ENCODE measurements at places on chromosomes 4 and X.
A peak's percentile ranks its signal among the peaks of the same experiment; 100 is the strongest.

GRCh38 chrX:103309860-103310554, 783 bp downstream of the BEX2 start:
- no peak for DNase-seq

DNA sequence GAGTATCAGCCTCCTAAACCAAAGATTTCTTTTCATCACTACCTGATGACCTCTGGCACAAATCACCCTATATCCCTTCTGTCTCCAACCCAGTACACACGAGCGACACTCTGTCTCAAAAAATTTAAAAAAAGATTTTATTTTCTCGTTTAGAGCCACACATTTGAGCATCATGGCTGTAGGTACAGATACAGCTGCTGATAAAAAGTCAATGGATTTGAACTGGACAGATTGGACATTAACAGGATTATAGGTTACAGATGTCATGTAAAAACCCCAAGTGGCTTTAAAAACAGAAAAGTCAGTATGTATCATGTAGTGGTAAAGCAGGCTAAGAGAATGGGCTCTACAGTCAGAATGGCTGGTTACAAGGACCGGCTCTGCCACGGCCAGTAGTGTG, 171.1 kb downstream of the SCFD2 start:
- DNase-seq = no peak

DNA sequence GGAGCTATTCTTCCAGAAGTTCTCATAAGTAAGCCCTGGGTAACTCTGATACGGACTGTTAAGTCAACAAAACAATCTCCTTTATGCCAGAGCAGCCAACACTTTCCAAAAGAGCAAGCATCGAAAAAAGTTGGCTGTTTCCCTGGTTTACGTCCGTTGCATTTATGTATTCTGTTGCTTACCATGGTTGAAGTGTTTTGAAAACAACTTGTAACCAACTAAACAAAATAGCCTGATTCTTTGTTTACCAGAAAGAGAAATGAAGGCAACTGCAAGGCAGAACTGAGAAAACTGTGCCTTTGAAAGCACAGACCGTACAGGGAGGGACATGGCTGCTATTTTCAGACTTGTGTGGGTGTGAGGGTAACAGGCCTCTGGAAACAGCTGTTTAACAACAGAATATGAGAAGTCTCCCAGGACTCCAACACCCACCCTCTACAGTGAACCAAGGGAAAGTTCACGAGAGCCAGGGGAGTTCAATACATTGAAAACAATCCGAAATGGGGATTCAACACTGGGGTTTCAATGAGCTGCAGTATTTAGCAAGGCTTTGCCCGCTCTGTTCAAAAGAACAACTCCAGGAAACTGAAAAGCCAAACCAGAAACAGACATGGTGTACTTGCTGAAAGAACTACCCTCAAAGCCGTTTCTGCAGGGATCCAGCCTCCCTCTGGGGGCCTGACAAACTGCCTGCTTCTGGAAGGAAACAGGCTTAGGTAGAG, 95.8 kb upstream of the EGFL6 start:
- no peak for DNase-seq

- DNase-seq = peak; percentile 93
These were observed at the start of gene PRSS12 for GRCh38 chr4:118352843-118353533. PRSS12 (minus strand) TSS chr4:118353003; CDS start chr4:118352720, 283 bp downstream.

- no peak for DNase-seq
These were observed 103.3 kb upstream of the KIT start for GRCh38 chr4:54554339-54554990.

DNA sequence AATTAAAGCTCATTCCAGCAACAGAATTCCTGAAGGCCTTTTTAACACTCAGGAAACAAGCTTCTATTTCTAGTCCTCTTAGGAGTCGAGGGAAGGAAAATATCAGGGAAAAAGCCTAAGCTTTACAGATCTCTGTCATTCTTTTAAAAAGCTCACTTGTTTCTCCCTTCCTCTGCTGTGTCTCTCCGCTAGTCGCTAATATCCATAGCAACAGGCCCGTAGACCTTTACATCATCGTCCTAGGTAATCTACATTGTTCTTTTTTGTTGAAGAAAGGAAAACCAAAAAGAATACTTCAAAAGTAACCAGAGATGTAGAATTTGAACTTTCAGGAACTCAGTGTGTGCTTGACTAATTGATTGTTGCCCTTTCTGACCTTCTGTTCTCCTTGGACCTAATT, 45.9 kb upstream of the MTMR1 start:
- DNase-seq = no peak

All from Calu3 (cell line).